Renal pelvis (tissue), 12 donors: ENCODE measurements at places on chromosomes 3 and 15.

- no peak for DNase-seq
These were observed 10.5 kb upstream of the CCK start for GRCh38 chr3:42276141-42277132.

- DNase-seq, result no peak
These were observed 38.4 kb upstream of the NEDD4 start for GRCh38 chr15:56031836-56032235.

DNA sequence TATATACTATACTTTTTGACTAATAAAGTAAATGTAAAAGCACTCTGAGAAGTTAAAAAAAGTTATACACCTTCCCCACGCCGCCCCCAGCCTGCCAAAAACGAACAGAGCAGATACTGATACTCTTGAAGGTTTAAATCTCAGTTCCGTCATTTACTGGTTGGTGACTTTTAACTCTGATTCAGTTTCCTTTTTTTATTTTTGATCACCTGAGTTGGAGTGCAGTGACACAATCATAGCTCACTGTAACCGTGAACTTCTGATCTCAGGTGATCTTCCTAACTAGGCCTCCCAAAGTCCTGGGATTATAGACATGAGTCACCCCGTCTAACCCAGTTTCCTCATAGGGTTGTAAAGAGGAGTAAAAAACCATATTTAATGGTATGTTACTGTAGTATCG, 3.3 kb upstream of the TIPIN start:
- DNase-seq, result no peak

- DNase-seq, result no peak
These were observed 10.0 kb downstream of the PRKCI start for GRCh38 chr3:170232266-170232665.

GRCh38 chr3:52839268-52839575, 4.4 kb upstream of the MUSTN1 start:
- no peak for DNase-seq

GRCh38 chr3:146080578-146080977, 80.4 kb downstream of the PLOD2 start:
- no peak for DNase-seq

GRCh38 chr15:48775546-48775945, 35.3 kb downstream of the CEP152 start:
- no peak for DNase-seq

DNA sequence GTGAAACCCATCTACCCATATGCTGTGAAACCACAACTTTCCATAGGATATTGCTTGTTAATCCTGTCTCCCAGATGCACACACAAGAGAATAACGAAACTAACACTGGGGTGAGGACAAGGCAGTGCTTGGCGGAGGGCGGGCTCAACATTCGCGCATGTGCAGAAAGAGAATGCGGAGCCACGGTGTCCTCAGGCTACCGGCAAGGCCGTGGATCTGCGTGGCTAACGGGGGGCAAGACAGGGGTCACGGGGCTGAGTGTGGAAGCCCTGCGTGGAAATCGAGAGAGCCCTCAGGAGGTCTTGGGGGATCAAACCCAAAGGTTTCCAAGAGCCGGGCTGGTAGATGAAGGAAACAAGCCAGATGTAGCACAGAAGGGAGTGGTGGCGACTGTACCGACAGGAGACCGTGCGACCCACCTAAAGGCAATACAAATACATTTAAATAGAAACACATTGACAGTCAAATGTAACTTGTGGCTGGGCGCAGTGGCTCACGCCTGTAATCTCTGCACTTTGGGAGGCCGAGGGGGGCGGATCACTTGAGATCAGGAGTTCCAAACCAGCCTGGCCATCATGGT, 48.5 kb upstream of the TRA2B start:
- no peak for DNase-seq

GRCh38 chr15:71115567-71116351, 488 bp downstream of the THSD4 start:
- DNase-seq, result no peak

DNA sequence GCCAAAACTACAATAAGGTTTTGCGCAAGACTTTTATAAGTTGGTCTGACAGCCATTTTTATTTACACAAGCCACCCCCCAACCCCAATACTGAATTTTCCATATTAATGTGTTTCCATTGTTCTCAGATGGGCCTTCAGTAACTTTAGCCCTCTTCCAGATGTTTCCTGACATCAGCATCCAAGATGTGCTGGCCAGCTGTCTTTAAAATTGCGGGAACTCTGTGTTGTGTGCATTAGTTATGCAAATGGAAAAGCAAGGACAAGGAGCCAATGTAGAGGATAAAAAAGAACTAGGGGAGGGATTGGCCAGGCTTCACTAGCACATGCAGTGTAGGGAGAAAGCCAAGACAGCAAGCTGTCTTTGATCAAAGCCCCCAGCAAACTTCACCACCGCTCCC, 45.4 kb downstream of the COMMD2 start:
- peak; percentile 42 for DNase-seq

DNA sequence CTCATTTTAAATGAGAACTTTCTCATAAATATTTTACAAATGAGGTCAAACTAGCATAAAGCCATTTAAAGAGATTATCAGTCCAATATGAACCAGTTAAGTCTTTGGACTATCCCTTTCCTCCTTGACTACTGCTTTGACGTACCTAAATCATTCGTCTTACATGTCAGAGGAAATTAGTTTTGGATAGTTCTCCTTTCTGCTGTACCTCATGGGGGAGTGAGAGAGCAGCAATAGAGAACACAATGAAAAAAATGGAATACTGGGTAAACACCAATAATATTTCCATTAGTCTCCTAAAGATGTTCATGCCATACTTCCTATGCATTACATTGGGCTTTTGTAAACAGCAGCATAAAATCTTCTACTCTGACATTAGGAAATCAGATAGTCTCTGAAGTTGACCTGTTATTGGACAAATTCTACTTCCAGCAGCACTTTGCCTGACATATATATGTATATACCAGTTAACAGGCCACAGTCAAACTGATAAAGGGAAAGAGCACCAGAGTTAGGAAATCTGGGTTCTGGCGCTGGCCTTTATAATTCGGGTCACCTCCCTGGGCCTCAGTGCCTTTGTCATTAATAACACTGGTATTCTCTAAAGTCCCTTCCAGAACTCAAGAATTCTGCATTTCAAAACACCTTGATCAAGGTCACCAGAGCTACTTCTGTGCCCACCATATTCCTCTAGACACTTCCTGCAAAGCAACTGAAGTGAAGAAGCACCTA, 26.8 kb downstream of the TIMMDC1 start:
- no peak for DNase-seq

- peak; percentile 69 for DNase-seq
These were observed 232.6 kb upstream of the LRTM1 start for GRCh38 chr3:55160241-55160983.

DNA sequence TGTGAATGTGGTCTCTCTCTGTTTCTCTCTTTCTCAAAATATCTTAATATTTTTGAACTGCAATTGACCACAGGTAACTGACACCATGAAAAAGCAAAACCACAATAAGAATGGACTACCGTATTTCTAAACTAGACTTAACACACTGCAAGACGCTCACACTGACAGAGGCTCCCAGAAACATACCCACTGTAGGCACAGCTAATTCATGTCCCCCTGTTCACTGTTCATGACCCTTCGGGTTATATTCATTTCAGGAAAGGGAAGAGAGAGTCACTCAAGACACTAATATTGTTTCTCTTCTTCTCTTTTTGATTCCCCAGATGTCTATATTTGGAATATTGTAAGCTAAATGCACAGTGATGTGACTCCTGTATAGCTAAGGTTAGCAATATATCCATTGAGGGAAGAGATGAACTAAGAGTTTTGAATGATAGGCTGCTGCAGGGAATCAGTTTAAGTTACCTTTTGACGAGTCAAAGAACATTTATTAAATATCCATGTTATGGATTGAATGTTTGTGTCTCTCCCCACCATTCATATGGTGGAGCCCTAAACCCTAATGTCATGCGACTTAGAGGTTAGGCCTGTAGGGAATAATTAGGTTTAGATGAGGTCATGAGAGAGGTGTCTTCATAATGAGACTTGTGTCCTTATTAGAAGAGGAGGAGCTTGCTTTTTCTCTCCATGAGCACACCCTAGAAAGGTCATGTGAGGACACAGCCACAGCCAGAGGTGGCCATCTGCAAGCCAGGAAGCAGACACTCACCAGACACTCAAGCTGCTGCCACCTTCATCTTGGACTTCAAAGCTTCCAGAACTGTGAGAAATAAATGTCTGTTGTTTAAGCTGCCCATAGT, 216.6 kb upstream of the GRM7 start:
- no peak for DNase-seq

GRCh38 chr15:65806397-65806796, 14.3 kb upstream of the DENND4A start:
- no peak for DNase-seq

DNA sequence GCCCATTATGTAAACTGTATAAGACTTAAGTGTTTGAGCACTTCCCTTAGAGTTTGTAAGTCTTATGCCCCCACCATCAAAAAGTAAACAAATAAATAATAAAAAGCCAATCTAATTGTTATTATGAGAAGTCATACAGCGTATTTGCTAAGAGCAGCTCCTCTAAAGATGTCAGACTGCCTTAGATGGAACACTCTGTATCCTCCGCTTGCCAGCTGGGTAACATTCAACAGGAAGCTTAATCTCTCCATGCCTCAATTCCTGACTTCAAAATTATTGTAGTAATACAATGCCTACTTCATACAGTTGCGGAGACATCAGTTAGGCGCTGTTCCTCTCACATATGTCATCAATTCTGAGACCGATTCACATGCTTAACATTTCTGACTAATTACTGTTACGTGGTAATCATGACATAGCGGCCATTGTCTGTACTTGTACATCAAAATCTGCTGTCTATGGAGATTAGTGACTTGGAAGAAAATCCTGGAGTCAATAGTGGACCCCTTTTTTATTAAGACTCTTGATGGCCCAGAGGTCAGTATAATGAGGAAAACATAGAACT, 417.7 kb downstream of the LPP start:
- no peak for DNase-seq

- DNase-seq, result no peak
These were observed 48.2 kb upstream of the CFAP161 start for GRCh38 chr15:81085898-81086297.

GRCh38 chr3:37974121-37975083, 16.2 kb upstream of the VILL start:
- peak; percentile 53 for DNase-seq

- DNase-seq, result no peak
These were observed 94.6 kb upstream of the LMOD3 start for GRCh38 chr3:69216981-69217380.

DNA sequence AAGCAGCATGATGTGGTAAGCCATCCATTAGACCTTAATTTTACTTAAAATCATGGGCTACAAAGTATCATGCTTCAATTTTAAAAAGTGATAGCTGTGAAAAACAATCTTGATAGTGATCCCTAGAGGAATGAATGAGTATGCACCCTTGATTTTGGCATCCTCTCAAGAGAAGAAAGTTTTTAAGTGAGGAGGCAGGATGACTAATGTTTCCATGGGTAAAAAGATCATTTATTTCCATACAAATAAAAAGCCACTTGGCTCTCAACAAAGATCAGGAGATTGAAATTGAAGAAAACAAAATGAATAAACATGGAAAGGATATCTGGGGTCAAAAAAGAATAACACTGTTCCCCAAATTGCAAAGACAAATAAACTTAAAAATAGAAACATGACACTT, 305.4 kb downstream of the MEX3B start:
- DNase-seq, result peak; percentile 33

DNA sequence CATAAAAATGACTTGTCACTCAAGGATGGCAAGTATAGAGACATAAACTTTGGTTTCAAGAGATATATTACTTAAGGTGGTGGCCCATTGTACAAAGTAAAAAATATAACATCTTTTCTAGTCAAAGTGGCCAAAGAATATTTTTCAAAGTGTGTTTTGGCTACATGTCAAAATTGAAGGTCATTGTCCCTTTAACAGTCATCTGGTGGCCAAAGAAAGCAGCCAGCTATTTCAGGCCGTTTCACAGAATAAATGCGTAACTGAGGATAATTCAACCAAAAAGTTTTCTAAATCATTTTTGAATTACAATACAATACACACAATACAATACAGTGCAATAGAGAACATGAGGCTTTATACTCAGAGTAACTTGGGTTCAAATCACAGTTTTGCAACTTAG, 4.2 kb upstream of the CDIN1 start:
- DNase-seq, result no peak

- DNase-seq, result no peak
These were observed 2.0 kb downstream of the OR4F15 start for GRCh38 chr15:101813803-101814534.

DNA sequence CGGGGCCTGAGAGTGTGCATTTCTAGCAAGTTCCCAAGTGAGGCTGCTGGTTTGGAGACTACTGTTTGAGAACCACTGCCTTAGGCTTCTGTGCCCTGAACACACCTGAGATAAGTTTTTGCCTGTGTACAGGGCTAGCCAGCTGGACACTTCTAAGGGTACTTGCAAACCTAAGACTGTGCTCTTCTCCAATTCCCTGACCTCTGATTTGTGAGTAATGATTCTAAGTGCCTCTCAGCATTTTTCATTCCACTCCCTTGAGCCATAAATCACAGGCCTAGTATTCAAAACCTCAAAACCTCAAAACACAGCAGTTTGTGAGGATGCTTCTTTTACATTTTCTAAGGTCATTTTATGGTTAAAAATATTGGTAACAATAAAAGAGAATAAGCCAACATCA, 148.4 kb downstream of the CHST2 start:
- no peak for DNase-seq

GRCh38 chr3:37982331-37982730, 8.3 kb upstream of the VILL start:
- DNase-seq, result no peak

- DNase-seq, result no peak
These were observed 25.8 kb downstream of the LRRN1 start for GRCh38 chr3:3825035-3825434.

- DNase-seq, result no peak
These were observed 90.6 kb downstream of the MYO5A start for GRCh38 chr15:52438047-52438446.

DNA sequence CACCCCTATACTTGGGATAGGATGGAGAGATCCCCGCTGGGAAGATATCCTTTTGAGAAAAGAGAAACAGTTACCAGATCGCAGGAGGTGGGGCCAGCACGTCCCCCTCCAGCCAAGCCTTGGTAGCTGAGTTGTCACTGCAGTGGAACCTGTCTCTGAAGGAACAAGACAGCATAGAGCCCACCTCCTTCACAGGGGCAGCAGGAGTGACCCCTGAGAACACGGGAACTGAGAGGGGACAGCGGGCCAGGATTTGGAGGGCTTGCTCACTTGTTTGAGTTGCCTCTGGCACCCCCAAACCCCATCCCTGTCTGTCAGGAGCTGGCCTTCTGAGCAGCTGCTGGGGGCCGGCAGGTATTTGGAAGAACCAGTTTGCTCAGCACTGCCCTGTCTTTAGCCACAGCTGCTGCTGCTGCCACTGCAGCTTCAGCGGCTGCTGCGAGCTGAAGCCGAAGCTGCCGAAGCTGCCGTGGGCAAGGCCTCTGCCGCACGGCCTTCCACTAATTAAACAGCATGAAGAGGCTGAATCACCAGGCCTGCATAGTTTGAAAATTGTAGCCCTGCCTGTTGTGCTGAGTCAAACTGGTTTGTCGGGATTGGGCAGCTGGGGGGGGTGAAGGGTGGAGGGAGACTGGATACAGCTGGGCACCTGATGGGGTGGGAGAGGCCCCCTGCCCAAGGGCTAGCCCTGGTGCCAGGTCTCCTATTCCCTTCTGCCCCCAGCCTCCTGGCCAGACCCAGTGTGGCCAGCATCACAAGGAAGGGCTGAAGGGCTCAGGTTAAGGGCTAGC, 4.0 kb downstream of the EPHB3 start:
- DNase-seq, result peak; percentile 68

- DNase-seq, result peak; percentile 54
These were observed 515 bp downstream of the ADAM10 start for GRCh38 chr15:58748852-58749531.

- no peak for DNase-seq
These were observed 18.2 kb upstream of the COL8A1 start for GRCh38 chr3:99620077-99620767.
